CD4-positive, alpha-beta T cell treated with Interleukin-21 for 1 hour (primary cell): ENCODE measurements at places on chromosomes 1 and 21.
A peak's percentile ranks its signal among the peaks of the same experiment; 100 is the strongest.

DNA sequence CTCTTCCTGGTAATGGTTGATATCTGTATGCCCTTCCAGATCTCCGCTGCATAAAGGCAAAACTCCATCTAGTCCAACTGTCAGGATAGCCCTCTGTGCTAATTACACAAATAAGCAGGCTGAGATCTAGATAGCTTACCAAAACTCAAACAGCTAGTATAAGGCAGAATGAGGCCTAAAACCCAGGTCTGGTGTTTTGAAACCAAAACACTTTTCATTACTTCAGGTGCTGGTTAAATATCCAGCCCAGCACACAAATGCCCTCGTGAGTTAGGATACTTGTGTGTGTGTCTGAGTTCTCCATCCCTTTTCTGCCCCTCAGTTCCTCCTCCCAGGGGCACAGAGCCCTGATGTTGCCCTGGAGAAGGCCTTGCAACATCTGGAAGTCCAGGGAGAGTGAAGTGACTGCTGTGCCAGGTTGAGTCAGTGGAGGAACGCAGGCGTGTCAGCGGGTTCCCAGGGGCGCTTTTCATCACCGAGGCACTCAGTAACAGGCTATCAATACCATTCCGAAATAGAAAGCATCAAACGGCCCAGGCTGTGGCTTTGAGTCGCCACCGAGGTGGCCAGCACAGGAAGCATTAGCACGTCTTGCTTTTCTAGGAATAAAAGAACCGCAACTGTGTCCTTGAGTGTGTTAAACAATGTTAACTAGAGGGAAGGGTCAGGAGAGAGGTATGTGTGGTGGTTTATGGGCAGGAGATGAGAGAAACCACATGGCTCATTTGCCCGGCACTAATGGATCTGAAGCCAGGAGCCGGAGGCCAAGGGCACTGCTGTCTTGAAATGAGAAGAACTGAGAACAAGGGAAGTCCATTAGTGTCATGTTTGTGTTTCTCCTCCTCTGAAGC lies 90.7 kb upstream of the WLS start:
- DNase-seq: no peak

- DNase-seq: no peak
These were observed 2.6 kb upstream of the LUZP1 start for GRCh38 chr1:23171181-23171755.

DNA sequence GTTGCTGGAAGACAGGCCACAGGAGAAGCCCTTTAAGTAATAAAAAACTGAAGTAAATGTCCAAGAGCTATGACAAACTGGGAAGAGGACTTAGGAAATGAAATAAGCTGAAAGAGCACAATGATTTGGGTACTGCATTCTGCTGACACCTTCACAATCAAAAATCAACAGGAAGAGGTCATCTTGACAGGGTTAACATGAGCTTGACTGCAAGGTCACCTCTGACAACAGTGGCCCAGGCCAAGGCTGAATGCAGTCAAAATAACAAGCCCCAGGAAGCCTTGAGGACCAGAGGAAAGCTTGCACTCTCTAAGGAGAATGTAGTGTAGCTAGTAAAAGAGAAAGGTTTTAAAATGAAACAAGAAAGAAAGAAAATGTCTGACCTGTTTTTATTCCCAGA lies 179.3 kb downstream of the SEC16B start:
- DNase-seq: no peak

- no peak for DNase-seq
These were observed 414 bp downstream of the TMEM51 start for GRCh38 chr1:15153842-15154479.

DNA sequence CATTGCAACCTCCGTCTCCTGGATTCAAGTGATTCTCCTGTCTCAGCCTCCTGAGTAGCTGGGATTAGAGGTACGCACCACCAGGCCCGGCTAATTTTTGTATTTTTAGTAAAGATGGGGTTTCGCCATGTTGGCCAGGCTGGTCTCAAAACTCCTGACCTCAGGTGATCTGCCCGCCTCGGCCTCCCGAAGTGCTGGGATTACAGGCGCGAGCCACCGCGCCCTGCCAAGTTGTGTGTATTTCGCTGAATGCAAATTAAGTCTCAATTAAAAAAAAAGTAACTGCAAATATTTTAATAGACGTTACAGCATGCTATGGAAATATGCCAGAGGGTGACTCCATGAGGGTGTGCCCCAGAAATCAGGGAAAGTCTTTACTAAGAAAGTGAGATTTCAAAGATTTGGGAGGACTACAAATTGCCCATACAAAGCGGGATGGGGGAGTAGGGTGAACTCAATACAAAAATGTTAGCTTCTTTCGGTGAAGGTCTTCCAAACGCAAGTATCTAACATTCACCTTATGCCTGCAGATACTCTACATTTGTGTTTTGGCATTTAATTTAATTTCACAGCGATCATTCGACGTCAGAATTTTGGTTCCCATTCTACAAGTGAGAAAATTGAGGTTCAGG lies 85.6 kb downstream of the NKAIN1 start:
- DNase-seq: no peak

DNA sequence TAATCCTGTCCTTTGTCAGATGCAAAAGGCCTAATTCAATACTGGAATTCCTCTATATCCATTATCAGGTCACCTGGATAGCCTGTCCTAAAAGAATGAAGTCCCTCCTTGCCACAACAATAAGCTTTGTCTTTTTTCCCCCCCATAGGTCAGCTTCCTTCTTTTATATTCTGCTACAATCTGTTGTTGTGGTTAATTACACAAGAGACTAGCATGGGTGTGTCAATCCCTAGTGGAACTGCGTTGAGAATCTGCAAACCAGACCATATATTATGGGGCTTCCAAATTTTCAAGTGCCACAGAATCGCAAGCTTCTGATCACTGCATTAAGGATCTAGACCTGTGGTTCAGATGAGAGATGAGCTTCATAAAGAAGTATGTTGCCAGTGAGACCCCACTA lies 349.6 kb downstream of the SMYD3 start:
- DNase-seq: no peak

DNA sequence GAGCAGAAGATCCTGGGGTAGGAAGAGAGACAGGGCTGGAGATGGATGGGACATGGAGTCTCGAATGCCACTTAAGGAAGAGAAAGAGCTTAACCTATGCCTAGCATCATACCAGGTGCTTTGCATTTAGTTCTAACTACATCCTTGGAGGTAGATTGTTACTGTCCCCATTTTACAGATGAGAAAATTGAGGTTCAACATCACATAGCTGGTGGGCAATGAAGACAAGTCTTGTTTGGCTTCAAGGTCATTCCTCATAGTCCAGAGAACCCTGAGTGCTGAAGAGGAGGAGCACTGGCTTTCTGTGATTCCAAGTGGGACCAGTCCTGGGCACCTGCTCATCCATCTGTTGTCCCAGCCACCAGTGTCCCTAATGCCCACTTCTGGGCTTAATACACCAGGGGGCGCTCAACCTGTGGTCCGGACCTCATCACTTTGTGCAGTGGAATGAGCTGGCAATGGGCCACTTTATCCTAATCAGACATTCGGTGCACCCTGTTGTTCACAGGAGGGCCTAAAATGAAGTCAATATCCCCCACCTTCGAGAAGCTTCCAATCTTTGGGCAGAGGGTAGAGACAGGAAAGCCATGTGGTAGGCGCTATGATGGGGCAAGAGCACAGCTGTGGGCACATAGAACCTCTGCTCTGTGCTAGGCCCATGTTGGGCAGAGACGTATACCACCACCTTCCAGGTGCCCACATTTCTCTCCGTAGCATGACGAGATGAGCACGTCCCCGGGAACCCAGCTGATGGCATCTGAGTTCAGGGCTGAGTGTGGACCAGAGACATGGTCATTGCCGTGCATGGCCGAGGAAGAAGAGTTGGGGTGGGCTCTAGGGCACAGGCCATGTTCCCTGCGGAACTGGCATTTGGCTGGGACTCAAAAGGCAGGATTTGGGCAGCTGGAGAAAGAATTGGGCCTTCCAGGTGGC lies 9.2 kb downstream of the RPS6KA1 start:
- peak; percentile 59 for DNase-seq

GRCh38 chr21:38909929-38910328 lies 104.2 kb downstream of the ETS2 start:
- DNase-seq: no peak

GRCh38 chr1:22275626-22276395 lies 132.9 kb upstream of the WNT4 start:
- no peak for DNase-seq

DNA sequence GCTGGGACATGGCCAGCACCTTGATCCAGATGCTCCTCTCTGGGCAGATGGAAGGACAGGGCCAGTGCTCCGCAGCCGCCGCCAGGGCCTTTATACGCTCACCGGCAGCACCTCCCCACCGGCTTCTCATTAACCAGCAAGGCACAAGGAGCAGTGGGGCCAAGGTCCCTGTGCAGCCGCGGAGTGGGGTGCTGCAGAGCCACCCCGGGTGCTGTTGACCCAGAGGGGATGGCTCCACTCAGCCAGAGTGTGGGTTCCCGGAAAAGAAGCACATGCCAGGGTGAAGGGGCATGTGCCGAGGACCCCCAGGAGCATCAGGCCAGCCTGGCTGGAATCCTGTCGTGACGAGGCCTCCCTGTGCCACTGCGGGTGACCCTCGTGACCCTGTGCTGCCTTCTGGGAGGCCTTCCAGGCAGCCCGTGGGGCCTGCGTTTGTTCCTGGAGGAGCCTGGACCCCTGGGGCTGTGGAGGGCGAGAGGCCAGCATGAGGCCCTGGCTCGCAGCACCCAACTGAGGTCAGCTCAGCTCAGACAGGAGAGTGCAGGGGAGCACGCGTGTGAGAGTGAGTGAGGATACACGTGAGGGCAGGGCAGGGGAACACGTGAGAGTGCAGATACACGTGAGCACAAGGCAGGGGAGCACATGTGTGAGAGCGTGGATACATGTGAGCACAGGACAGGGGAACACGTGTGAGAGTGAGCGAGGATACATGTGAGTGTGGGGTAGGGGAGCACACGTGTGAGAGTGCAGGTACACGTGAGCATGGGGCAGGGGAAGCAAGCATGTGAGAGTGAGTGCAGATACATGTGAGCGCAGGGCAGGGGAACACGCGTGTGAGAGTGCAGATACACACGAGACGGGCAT lies at the start of gene FTCD:
TSS of gene FTCD (minus strand) at position 66 of the 864 bp plus-strand sequence. CDS start at position 10, 56 bp downstream.
- no peak for DNase-seq

DNA sequence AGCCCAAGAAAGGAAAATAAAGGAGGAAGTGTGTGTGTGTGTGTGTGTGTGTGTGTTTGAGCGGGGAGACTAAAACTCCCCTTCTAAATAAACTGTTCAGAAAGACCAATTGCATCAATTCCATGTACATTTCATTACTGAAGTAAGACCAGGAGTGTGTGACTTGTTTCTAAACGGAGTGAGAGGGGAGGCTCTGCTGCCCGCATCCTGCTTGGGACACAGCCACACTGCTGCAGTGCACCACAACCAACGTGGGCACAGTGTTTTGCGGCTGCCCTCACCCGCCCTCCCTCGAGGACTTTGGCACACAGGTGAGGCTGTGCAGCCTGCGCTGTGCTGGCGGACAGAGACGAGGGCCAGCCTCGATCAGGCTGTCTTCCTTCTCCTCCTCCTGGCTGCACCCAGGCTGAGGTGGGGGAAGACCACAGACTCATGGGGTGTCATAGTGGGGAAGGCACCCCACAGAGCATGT lies 31.0 kb upstream of the H6PD start:
- peak; percentile 9 for DNase-seq

DNA sequence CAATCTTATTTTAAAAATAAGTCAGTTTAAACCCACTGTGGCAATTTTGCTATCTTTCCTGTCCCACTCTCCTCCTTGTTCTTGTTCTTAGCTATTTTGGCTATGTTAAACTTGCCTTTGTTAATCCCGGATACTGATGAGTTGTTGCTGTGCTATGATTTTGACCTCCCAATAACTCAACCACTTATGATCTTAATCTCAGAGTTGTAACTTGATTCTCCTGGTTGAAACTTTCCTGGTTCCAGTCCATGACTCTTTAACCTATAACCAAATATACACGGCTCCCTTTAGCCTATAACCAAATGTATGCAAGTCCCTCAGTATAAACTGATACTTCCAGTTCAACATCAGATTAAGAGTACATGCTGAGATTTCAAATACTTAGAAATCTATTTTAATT lies 15.6 kb upstream of the ACADM start:
- DNase-seq: no peak

GRCh38 chr1:221724931-221725605 lies 16.8 kb downstream of the DUSP10 start:
- no peak for DNase-seq

GRCh38 chr1:155466996-155467395 lies 95.6 kb downstream of the ASH1L start:
- no peak for DNase-seq

DNA sequence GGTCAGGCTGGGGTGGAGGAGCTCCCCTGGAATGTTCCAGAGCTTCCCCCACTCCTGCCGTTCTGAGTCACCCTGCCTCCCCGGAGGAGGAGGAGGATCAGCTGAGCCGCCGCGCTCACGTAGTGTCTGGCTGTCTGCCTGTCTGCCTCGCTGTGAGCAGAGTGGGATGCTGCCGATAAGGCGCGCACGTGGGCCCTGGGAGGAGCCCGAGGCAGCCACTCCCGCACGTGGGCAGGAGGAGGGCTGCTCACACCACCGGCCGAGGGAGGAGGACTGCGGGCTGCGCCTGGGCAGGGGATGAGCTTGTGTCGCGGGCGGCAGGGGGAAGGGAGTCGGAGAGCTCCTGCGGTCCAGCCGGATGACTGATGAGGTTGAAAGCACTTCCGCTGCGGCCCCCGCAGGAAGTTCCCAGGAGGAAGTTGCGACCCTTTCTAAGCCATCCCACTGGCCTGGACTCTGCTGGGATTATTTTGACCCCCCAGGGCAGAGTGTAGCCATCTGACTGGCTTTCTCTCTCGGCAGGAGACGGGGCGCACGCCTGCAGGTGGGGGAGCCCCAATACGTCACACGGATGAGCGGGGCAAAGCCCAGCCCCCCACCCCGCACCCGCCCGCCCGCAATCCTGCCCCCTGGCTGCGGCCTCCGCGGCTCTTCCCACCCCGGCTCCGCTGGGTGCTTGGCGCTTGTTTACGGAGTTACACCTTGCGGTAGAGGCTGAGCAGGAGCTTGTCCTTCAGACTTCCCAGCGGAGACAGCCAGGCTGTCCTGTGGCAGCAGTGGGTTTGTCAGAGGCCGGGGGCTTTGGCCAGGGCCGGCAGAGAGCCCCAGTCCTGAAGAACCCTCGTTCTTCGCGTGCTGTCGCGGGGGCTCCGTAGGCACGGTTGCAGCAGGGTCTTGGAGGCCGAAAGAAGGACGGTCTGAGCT lies 9.8 kb downstream of the PDXK start:
- DNase-seq: peak; percentile 84

GRCh38 chr1:169486281-169487051 lies 722 bp upstream of the SLC19A2 start:
- DNase-seq: no peak

DNA sequence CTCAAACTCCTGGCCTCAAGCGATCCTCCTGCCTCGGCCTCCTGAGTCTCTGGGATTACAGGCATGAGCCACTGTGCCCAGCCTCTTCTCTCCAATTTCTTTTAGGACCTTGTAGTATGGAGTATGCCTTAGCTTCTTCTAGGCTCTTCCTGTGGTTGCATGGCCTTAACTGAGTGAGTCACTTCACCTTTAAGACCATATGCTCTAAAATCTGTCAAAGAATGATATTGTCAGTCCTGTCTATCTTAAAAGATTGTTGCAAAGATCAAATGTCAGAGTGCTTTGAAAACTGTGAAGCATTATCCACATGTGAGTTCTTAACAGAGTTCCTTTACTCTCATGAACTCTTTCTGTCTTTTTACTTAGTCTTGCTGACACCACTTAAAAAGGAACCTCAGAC lies 37.2 kb downstream of the ATP2B4 start:
- DNase-seq: no peak

GRCh38 chr1:49576327-49576901 lies 447.3 kb downstream of the AGBL4 start:
- DNase-seq: no peak

GRCh38 chr1:13628711-13629110 lies 45.1 kb downstream of the PDPN start:
- DNase-seq: no peak
